ENCODE measurements at places on chromosomes 7 and 10.

GRCh38 chr10:67306588-67307205, 380.9 kb downstream of the LRRTM3 start:
- DNase-seq: no peak

- DNase-seq: no peak
Measured at GRCh38 chr10:81943583-81943982, 68.6 kb downstream of the NRG3 start.

DNA sequence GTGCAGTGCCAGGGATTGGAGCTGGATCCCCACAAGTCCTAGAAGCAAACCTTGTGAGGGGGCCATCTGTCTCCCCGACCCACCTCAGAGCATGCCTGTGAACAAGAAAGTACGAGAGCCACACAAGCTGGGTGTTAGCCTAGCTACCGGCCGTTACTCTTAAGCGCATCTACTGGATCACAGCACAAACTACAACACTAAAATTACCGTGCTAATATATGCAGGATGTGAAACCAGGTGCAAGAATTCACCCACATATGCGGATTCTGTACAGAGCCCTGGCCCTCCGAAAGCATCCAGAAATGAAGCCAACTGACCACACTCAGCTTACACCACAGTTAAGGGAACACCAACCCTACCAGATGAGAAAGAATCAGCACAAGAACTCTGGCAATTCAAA, 16.0 kb upstream of the PRSS1 start:
- no peak for DNase-seq

- no peak for DNase-seq
Measured at GRCh38 chr10:22702348-22702747, 12.0 kb downstream of the PIP4K2A start.

DNA sequence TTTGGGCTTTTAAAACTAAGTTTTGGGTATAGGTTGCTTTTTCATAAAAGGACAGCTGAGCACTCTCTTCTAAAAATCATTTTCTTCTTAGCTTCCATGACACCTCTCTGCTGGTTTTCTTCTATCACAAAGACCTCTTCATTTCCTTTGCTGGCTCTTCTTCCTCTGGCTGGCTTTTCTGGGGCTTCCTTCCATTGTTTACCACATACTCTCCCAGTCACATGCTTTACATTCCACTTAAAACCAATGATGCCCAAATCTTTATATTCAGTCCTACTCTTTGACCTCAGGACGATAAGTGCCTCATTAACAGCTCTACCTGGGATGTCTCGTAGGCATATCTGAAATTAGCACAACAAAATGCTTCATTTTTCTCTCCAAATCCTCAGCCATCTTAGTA, 26.8 kb downstream of the FAM133B start:
- no peak for DNase-seq

- DNase-seq: no peak
Measured at GRCh38 chr7:100413346-100413745, 15.2 kb downstream of the ZCWPW1 start.

- peak; percentile 32 for DNase-seq
Measured at GRCh38 chr7:158414486-158414961, 173.1 kb downstream of the PTPRN2 start.

- no peak for DNase-seq
Measured at GRCh38 chr7:157239571-157240270, 97.1 kb upstream of the DNAJB6 start.

DNA sequence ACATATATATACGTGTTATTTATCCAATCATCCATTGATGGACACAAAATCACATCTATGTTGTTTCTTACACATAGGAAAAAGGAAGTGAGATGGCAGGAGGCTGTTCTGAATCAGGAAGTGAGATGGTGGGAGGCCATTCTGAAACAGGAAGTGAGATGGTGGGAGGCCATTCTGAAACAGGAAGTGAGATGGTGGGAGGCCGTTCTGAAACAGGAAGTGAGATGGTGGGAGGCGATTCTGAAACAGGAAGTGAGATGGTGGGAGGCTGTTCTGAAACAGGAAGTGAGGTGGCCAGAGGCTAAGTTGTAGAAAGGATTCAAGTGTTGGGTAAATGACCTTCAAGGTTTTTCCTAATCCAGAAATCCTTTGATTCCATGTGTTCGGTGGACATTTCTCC, 921.5 kb downstream of the TYW1 start:
- no peak for DNase-seq

DNA sequence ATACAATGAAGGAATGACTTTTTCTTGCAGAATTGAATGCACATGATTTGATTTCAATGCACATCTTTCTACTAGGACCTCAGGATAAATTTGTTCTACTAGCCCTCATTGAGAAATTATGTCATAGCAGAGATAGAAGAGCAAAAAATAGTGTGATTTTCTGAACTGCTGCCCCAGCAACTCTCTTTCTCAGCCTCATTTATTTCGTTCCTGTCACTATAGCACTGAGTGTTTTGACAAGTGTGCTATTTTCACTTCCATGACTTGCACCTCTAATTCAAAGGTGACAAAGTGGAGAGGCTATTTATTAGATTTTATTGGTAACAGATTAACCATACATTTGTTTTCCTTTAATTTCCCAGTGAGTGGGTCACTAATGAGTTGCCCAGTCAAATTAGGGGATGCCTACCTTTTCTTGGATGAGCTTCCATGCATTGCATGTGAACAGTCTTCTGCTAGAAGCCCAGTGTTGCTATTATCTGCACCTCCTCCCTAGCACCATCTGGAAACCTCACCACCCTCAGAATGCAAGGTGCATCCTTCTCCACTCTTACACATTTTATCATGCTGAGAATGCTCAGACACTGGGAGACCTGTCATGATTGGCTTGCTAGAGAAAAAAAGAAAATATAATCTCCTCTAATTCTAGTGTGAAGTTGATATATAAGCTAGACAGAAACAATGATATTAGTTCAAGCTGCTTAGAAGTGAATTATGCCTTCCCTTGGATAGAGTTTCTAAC, 119.6 kb upstream of the CTTNBP2 start:
- no peak for DNase-seq

DNA sequence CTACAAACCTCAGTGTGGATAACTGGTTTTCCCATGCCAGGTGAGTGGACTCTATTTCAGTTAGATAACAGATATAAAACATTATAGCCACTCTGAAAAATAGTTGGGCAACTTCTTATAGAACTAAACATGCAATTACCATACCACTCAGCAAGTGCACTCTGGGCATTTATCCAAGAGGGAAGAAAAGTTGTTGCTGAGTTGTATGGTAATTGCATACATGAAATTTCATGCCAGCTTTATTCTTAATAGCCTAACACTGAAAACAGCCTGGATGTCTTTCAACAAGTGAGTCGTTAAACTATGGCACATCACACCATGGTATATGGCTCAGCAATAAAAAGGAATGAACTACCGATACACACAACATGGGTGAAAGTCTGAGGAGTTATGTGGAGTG, 10.6 kb upstream of the UPP1 start:
- DNase-seq: no peak

- DNase-seq: no peak
Measured at GRCh38 chr7:21192657-21193056, 235.2 kb upstream of the SP4 start.

- DNase-seq: no peak
Measured at GRCh38 chr10:74453169-74453568, 302.1 kb downstream of the ADK start.

GRCh38 chr7:148883266-148884048, 634 bp downstream of the EZH2 start:
- DNase-seq: no peak

DNA sequence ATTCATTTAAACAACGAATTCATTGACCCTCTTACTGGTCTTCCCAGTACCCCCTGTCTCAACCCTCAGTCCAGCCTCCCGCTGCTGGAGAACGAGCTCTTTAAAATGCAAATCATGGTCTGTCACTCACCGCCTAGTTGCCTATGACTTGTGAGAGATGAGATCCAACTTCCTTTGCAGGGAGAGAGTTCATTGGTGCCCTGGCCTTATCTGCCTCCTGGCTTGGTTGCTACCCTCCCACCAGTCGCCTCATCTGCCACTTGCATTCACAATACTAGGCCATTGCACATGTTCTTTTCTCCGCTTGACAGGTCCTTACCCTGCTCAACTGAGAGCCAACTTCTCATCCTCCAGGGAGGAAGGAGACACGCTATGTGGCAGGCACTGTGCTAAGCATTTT, 54.0 kb upstream of the MXI1 start:
- no peak for DNase-seq

GRCh38 chr7:52826515-52827265, 208.7 kb upstream of the POM121L12 start:
- DNase-seq: no peak

DNA sequence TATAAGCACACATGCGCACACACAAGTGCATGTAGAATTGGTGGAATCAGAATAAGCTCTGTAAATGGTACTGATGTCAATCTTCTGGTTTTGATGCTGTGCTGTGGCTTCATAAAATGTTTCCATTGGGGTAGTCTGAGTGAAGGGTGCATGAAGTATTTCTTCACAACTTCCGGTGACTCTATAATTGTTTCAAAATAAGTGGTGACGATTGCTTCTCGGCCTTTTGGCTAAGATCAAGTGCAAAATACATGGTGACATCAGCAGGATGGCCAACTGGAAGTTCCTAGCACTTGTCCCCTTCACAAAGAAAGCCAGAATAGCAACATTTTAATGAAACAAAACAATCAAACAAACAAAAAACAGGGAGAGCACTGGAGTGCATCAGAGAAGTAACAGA, 41.6 kb upstream of the CAMK2B start:
- no peak for DNase-seq

DNA sequence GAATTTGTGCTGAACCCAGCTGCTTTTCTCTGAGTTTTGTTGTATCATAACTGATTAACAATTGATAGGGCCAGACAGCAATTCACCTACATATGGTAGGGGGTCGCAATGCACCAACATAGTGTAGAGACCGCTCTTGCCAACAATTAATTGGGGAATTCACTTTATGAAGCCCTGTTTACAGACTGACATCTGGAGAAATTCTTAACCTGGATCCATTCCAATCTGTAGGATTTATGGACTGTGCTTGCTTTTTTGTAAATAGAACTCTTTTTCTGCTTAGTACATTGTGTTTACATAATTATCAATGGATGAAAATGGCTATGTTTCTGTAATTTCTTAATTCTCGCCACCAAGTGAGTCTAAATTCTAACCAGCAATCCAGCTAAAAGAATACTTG, 311.7 kb upstream of the BMPER start:
- peak; percentile 54 for DNase-seq

- no peak for DNase-seq
Measured at GRCh38 chr7:22447762-22448161, 52.2 kb downstream of the STEAP1B start.

GRCh38 chr7:139396323-139396951, 36.7 kb downstream of the LUC7L2 start:
- no peak for DNase-seq

DNA sequence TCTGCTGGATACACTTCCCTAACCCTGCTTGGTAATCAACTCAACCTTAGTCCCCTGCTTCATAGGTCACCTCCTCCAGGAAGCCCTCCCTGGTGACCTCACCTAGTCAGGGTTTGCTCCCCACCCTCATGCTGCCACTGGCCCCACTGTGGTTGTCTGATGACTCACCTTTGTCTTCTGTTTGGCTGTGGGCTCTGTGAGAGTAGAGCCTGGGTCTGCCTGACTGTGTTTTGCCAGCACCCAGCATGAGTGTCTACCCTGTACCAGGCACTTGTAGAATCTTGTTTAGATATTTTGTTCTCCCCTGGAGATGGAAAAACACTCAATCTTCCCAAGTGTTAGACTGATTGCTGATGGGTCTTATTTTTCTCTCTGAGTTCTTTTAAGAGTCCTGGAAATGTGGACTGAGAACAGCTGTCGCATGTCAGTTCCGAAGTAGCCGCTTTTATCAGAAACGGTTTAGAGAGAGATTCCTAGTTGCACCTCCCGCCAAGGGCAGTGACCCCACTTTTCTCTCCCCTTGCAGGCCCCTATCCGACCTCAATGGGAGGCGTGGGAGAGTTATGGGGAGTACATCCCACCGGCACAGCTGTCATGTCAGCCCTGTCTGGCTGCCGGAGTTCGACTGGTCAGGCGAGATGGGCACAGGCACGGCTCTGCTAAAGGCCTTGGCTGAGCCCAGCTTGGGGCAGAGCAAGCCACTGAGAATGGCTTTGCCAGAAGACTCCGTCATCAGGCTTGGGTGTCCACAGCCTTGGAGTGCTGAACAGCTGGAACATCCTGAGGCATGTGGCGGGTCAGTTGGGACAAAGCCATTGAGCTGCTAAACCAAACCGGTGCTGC, 134.3 kb downstream of the GRK5 start:
- no peak for DNase-seq

GRCh38 chr7:39379416-39379815, 186.8 kb upstream of the YAE1 start:
- no peak for DNase-seq

- no peak for DNase-seq
Measured at GRCh38 chr7:115618676-115619075, 411.9 kb downstream of the TFEC start.

GRCh38 chr7:151796091-151796870, 80.6 kb downstream of the PRKAG2 start:
- DNase-seq: no peak

Measured in skin of body (tissue), 3 donors.